MCF 10A (cell line): ENCODE measurements at places on chromosomes 5 and 9. TPM values are rescaled to one million over a fixed set of nuclear protein-coding genes. Genes with fewer than 3 reads are reported as not detected.

CDH9 gene
- total RNA-seq = not detected in 2 replicates

BTNL3 gene
- total RNA-seq = not detected in 2 replicates

C5orf58 gene
- total RNA-seq = not detected in 2 replicates

ECSCR gene
- total RNA-seq = not detected in 2 replicates

FAM163B gene
- total RNA-seq = not detected in 2 replicates

LHX6 gene
- total RNA-seq = 0.26 TPM in 1 of 2 replicates, not detected in the other

GRCh38 chr9:84710701-84711397 lies 41.3 kb downstream of the NTRK2 start:
- H3K4me1 ChIP-seq = peaks cover 32% of the 10 kb centered on the region
- H3K27ac ChIP-seq = peak overlapping the region; percentile 96
- no peak overlapping the region for H3K4me3 ChIP-seq
- H3K27me3 ChIP-seq = no peaks in the 10 kb centered on the region
- H3K36me3 ChIP-seq = no peaks in the 10 kb centered on the region
- peak; percentile 23 for DNase-seq

GRCh38 chr5:176533390-176533789 lies 3.8 kb downstream of the RNF44 start:
- DNase-seq = no peak
- peak overlapping the region; percentile 91 for H3K4me3 ChIP-seq
- no peaks in the 10 kb centered on the region for H3K27me3 ChIP-seq
- peaks cover 62% of the 10 kb centered on the region for H3K36me3 ChIP-seq
- H3K27ac ChIP-seq = no peak overlapping the region

- H3K27ac ChIP-seq = no peak overlapping the region
- peaks cover 22% of the 10 kb centered on the region for H3K4me1 ChIP-seq
- no peak overlapping the region for H3K4me3 ChIP-seq
- DNase-seq = no peak
- no peaks in the 10 kb centered on the region for H3K27me3 ChIP-seq
- H3K36me3 ChIP-seq = no peaks in the 10 kb centered on the region
These were observed 41.5 kb downstream of the WNK2 start for GRCh38 chr9:93225417-93225816.

DNA sequence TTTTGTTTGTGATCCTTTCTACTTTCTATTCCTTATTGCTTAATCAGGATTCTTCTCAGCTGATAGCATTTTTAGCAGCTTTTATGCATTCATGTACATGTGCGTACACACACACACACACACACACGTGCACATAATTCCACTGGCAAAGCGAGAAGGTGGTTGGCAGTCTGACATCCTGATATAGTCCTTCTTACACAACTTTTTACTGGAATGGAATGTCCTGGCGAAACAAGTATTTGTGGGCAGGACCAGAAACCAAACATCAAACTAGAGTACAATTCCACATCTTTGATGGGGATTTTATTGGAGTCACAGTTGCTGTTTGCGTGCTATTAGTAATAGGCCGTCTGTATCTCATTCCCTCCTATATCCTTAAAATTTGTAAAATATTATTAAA lies 356.5 kb downstream of the CCDC171 start:
- H3K27me3 ChIP-seq = no peaks in the 10 kb centered on the region
- H3K36me3 ChIP-seq = no peaks in the 10 kb centered on the region
- H3K4me3 ChIP-seq = no peak overlapping the region
- H3K4me1 ChIP-seq = peaks cover 5% of the 10 kb centered on the region
- H3K27ac ChIP-seq = no peak overlapping the region
- peak; percentile 24 for DNase-seq

- no peak overlapping the region for H3K27ac ChIP-seq
- peaks cover 8% of the 10 kb centered on the region for H3K4me1 ChIP-seq
- no peak for DNase-seq
- no peak overlapping the region for H3K4me3 ChIP-seq
- no peaks in the 10 kb centered on the region for H3K27me3 ChIP-seq
These were observed 16.1 kb downstream of the NOTCH1 start for GRCh38 chr9:136529516-136530460.

GRCh38 chr9:132142924-132143323 lies 18.9 kb upstream of the NTNG2 start:
- H3K4me3 ChIP-seq = no peak overlapping the region
- peaks cover 8% of the 10 kb centered on the region for H3K36me3 ChIP-seq
- no peak overlapping the region for H3K27ac ChIP-seq
- peaks cover 76% of the 10 kb centered on the region for H3K27me3 ChIP-seq

GRCh38 chr5:179907556-179908324 lies at the start of gene TBC1D9B:
TBC1D9B (minus strand) TSS chr5:179907897; CDS start chr5:179907821, 76 bp downstream.
- H3K4me1 ChIP-seq = peaks cover 7% of the 10 kb centered on the region
- no peaks in the 10 kb centered on the region for H3K27me3 ChIP-seq
- H3K4me3 ChIP-seq = peak within 1 kb of the TSS; percentile 98
- H3K36me3 ChIP-seq = peaks cover 28% of the 10 kb centered on the region

GRCh38 chr5:137695651-137696428 lies 40.0 kb downstream of the KLHL3 start:
- no peak for DNase-seq
- H3K27ac ChIP-seq = no peak overlapping the region
- H3K36me3 ChIP-seq = no peaks in the 10 kb centered on the region

GRCh38 chr5:14977058-14977685 lies 105.6 kb upstream of the ANKH start:
- H3K27me3 ChIP-seq = no peaks in the 10 kb centered on the region
- no peaks in the 10 kb centered on the region for H3K36me3 ChIP-seq
- peaks cover 11% of the 10 kb centered on the region for H3K4me1 ChIP-seq
- no peak overlapping the region for H3K4me3 ChIP-seq
- no peak for DNase-seq

DNA sequence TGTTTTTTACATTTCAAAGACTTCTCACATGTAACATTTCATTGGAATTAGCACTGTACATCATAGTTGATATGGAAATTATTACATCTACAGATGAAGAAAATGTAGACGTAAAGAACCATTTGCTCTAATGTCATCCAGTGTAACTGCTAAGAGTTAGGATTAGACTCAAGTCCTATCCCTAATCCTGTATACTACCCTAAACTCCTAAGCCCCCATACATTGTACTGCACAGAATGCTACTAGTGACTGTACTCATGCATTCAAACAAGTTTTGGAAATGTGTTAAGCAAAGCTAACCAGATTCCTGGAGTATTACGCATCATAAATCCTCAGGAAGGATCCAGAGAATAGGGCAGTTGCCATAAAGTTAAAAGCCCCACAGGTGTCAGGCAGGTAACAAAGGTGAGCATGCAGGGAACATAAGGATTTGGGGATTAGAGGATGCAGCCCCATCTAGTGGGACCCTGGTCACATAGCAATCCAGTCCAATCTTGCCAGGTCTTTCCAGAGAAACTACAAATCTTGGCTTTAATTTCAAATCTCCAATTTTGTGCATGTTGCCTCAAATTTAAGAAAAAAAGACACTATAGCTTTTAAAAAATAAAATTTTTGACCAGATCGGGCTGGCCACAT lies 32.0 kb downstream of the HAVCR1 start:
- H3K27ac ChIP-seq = no peak overlapping the region
- no peak overlapping the region for H3K4me3 ChIP-seq
- H3K27me3 ChIP-seq = peaks cover 47% of the 10 kb centered on the region
- no peaks in the 10 kb centered on the region for H3K36me3 ChIP-seq
- DNase-seq = peak; percentile 63
